Left lobe of liver (tissue), 2 donors: ENCODE measurements at places on chromosomes 7 and 10.

DNA sequence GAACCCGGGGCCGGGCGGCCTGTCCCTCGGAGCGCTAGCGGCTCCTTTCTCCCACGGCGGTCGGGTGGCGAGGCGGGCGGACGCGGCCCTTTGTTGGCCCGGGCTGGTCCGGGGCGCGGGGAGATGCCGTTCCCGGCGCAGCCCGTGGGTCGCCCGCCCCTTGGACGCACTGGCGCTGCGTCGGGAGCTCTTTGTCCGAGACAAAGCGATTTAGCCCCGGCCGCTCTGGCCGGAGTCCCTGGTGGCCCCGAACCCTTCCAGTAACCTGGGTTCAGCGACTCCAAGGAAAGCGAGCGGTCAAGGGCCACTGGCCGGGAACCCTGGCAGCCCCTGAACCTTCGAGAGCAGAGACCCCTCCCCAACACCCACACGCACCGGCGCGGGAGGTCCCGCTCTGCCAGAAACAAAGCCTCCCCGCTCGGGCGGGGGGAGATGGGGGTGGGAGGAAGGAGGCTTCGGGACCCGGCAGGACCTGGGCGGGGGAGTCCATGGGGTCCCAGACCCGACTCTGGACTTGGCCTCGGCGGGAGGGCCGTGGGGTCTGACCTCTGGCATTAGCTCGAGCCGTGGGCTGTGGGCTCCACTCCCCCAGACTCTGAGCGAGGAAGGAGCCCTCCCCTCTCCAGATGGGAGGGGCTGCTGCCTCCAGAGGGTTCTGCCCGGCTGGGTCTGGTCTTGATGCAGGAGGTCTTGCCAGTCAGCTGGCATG, 836 bp downstream of the DPYSL4 start:
- DNase-seq: no peak

- no peak for DNase-seq
Measured at GRCh38 chr7:122198581-122198980, 54.5 kb upstream of the AASS start.

- no peak for DNase-seq
Measured at GRCh38 chr10:28806951-28807759, 129.8 kb downstream of the BAMBI start.

DNA sequence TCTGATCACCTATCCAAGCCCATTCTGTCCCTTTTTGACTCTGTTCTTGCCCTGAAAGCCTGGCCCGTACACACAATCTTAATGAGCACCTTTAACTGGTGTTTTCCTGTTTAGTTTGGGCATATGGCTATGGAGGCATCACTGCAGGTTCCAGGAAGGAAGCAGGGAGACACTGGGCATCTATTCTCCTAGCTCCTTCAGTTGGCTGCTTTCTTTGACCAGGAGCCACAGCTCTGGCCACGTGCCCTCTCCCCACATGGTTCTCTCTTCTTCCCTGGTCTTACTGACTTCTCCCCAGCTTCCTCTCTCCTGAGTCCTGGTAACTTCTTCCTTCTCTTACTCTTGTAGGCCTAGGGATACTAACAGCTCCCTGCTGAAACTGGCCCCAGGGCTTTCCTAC, 144.4 kb downstream of the CREB5 start:
- no peak for DNase-seq

DNA sequence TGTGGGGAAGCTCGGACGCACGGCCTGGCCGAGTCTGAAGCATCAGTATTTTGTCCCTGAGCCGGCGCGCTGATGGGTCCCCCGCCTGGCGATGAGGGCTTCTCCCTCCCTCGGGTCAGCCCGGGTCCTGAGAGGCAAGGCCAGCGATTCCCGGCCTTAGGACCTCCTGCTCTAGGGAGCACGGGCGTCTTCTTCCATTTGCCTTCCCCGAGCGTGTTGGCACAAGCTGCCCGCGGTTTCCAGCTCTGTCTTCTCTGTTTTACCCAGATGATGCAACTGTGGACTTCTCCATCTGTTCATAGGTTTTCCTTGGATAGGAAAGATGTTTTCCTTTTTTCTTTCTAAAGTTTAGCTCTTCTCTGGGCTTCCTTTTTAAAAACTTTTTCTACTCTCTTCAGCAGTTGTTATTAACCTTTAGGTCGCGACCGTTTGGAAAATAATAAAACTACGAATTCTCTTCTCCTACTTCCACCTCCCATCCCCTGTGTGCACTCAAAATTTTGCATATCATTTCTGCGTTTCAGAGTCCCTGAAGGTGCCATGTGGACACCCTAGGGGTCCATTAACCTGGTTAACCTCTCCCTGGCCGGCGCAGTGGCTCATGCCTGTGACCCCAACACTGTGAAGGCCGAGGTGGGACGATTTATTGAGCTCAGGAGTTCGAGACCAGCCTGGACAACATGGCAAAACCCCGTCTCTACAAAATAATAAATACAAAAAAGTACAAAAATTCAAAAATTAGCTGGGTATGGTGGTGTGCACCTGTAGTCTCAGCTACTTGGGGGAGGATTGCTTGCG, 1.4 kb upstream of the SLC25A28 start:
- no peak for DNase-seq

- DNase-seq: peak; percentile 35
Measured at GRCh38 chr10:47381103-47381395, 3.0 kb downstream of the ZNF488 start.

- DNase-seq: no peak
Measured at GRCh38 chr10:118918116-118918515, 111.4 kb upstream of the NANOS1 start.

DNA sequence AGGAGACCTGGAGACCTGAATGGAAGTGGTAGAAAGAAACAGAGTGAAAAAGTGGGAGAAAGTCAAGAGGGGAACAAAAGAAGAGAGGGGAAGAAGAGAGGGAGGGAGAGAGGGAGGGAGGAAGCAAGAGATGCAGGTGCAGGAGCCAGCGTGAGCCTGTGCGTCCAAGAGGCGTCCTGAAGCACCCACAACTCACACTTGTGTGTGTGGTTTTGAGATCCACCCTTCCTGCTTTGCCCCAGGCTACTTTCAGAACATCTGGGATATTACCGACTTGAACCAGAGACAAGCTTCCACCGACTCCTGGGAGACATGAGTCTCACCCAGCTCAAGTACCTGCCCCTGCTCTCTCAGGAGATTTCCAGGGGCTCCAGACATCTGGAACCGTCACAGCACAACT, 9.8 kb downstream of the AFAP1L2 start:
- no peak for DNase-seq

DNA sequence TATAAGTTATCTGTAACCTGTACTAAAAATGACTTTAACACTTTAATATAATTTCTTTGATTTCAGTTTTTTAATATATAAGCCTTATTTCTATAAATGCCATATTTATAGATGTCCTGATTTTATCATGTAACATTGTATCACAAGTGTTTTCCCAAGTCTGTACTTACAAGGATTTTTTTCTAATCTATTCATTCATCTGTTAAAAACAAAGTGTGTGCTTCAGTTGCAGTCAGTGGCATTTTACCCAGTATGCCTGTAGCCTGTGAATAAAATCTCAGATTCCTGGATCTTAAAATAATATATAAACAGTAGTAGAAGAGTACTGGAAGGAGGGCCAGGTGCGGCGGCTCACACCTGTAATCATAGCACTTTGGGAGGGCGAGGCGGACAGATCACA, 17.4 kb downstream of the PRKRIP1 start:
- no peak for DNase-seq

- DNase-seq: no peak
Measured at GRCh38 chr10:105148921-105149320, 507.8 kb downstream of the SORCS3 start.

- no peak for DNase-seq
Measured at GRCh38 chr10:71004176-71005075, 116.1 kb upstream of the PCBD1 start.

DNA sequence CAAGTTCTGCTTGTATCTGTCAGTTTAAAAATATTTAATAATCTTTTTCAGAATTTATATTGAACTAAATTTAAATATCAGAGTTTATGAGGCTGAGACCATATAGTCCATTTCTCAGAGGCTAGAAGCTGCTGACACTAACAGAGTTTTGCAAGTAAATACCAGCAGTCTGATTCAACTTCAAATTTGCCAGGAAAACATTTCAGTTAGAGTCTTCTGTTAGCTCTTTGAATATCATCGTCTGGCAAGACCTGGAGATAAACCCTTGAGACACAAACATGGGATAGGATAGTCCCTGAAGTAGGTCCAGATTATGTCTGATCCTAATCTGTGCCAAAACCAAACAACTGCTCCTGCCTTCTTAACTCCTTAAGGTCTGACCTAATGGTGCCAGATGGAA, 472.8 kb upstream of the STEAP1 start:
- no peak for DNase-seq

- no peak for DNase-seq
Measured at GRCh38 chr10:34008656-34009055, 674.2 kb upstream of the NRP1 start.

- DNase-seq: no peak
Measured at GRCh38 chr7:34298492-34299013, 359.5 kb upstream of the NPSR1 start.

GRCh38 chr7:147311336-147311735, 1194.7 kb downstream of the CNTNAP2 start:
- no peak for DNase-seq

GRCh38 chr10:89283936-89284475, 17.8 kb upstream of the IFIT2 start:
- DNase-seq: no peak

DNA sequence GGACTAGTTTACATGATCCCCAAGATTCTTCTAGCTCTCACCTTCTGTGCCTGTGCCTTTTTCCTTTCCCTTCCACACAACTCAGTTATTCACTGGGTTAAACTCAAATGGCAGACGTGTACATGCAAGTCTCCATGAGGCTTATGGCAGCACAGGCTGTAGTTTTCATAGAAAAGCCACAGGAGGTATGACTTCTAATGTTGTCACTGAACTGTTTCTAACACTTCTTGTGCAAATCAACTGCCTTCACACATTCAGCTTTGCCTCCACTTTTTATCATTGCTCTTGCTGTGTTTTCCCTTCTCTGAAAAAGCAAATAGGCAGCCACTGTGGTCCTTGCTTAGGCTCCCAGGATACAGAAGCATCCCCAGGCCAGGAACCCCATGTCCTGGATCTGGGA, 5.3 kb upstream of the GIMAP5 start:
- no peak for DNase-seq

- no peak for DNase-seq
Measured at GRCh38 chr7:1931256-1931950, 261.3 kb downstream of the ELFN1 start.

DNA sequence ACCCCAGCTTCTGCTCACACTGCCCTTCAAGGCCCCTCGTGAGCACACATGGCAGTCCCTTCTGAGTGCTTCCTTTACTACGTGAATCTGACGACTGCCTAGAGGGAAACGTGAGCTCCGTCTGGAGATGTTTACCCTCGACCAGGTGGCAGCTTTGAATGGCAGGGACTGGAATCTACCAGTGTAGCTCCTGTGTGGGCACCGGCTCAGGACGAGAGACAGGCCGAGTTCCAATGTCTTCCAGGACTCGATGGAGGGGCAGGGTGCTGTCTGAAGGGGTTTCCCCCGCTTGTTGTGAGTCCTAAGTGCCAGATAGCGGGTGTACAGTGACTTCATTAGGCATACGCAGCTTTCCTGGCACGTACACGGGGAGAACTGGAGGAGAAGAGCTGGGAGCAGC, 229.9 kb downstream of the ADARB2 start:
- DNase-seq: no peak

GRCh38 chr7:75567948-75568595, 76.0 kb downstream of the SPDYE5 start:
- DNase-seq: no peak

DNA sequence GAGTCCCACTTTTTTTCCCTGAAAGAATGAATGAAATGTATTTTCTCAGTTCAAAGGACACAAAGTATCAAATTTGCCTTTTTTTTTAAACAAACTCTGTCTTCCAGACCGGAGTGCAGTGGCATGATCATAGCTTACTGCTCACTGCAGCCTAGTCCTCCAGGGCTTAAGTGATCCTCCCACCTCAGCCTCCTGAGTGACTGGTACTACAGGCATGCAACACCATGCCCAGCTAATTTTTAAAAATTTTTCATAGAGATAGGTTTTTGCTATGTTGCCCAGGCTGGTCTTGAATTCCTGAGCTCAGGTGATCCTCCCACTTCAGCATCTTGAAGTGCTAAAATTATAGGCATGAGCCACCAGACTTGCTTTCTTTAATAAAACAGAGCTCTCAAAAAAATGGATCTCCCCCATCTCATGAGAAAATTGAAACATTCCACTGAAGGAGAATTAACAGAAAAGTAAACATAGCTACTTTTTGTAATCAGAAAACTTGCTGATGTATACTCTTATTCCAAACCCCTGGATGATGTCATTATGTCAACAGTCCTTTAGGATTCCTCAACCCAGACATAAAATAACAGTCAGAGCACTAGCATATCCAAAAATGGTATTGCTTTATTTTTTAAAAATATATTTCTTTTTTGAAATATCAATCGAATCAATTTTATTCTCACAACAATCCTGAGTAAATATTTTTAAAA, 12.3 kb upstream of the TRDMT1 start:
- no peak for DNase-seq

- no peak for DNase-seq
Measured at GRCh38 chr7:27205325-27206280, 5.7 kb upstream of the HOXA13 start.

- DNase-seq: no peak
Measured at GRCh38 chr10:26311383-26311940, 94.9 kb downstream of the GAD2 start.

GRCh38 chr10:86315549-86315942, 51.0 kb downstream of the GRID1 start:
- DNase-seq: no peak

- no peak for DNase-seq
Measured at GRCh38 chr10:103479135-103479534, at the start of gene CALHM3. Gene CALHM3, minus strand, starts transcription at chr10:103479240. Its CDS starts 208 bp downstream, at chr10:103479032.

DNA sequence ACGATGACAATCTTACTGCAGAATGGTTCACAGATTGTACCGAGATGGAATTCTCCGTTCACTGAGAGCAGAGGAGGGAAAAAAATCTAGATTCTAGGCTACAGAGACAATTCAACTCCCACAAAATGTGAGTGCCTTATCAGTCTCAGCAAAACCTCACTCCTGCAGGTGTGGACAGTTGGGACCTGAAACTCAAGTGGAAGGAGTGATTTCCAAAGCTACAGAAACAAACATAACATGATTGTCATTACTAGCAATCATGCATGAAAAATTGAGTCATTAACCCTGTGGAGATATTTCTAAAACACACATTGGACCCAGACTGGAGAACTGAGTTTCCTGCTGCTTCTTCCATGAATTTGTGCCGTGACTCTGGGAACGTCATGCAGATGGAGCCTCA, 70.3 kb downstream of the CALML3 start:
- no peak for DNase-seq

DNA sequence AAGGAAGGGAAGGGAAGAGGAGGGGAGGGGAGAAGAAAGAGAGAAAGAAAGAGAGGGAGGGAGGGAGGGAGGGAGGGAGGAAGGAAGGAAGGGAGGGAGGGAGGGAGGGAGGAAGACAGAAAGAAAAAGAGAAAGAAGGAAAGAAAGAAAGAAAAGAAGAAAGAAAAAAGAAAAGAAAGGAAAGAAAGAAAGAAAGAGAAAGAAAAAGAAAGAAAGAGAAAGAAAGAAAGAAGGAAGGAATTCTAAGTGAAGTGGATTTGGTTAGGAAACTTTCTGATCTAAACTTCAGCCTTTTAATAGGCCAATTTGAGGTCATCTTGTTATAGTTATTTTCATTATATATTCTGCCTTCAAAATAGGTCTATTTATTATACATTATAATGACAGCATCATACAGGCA, 4.3 kb downstream of the CAV2 start:
- DNase-seq: no peak

GRCh38 chr10:111077479-111077784, 603 bp downstream of the ADRA2A start:
- no peak for DNase-seq
